ENCODE measurements at places on chromosomes 11 and 22.
A peak's percentile ranks its signal among the peaks of the same experiment; 100 is the strongest.

- DNase-seq: no peak
Observed at GRCh38 chr22:30238136-30238535, 8.4 kb downstream of the LIF start.

GRCh38 chr11:77525455-77526091, 51.7 kb upstream of the PAK1 start:
- DNase-seq: no peak

DNA sequence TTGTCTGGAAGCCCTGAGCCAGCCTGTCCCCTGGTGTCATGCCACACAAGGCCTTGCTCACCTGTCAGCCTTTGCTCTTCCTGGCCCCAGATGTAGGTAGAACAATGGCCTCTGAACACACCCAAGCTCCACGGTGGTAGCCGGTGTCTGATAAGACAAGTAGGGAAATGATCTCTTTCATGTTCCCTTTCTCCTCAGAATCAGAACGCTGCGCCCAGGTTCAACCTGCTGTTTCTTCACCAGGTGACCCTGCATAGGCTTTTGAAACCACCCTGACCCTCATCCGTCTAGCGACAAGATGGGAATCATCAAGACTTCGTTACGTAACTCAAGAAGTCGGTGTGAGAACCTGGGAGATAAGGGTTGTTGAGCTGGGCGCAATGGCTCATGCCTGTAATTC, 28.7 kb upstream of the YWHAH start:
- DNase-seq: no peak

DNA sequence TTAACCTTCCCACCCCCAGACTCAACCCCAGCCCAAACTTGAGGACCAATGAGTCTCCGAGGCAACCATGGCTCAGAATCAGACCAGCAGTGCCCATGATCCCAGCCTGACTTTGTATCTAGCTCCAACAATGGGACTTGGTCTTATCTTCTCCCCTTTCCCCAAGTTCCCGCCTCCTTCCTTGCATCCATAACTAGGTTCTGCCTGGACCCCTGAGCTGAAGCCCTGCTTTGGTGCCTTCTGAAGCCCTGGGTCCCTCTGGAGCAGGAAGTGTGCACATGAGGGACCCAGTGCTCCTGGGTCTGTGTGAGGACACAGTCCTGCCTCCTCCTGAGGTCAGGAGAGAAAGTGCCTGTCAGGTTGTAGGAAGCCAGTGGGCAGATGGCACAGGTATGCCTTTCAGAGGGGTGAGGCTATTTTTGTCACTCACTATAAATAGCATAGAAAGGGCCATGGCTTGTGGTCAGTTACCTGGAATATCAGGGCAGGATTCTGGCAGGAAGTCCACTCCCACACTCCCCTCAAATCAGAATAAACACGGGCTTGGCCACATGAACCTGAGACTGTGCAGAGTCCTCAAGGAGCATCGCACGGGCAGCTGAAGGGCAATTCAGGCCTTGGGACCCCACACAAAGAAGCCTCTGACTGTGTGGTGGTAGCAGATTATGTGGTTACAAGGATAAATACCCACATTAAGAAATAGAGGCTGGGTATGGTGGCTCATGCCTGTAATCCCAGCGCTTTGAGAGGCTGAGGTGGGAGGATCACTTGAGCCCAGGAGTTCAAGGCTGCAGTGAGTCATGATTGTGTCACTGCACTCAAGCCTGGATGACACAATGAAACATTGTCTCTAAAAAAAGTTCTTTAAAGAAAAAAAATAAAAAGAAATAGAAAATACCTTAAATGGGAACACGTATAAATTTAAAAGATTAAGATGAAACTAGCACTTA, 27.4 kb downstream of the RCN1 start:
- no peak for DNase-seq

- DNase-seq: no peak
Observed at GRCh38 chr11:113162592-113162962, 151.8 kb upstream of the TTC12 start.

GRCh38 chr11:67354075-67355022, 1.0 kb upstream of the POLD4 start:
- peak; percentile 89 for DNase-seq

- no peak for DNase-seq
Observed at GRCh38 chr11:75981546-75981945, 166.5 kb downstream of the UVRAG start.

- no peak for DNase-seq
Observed at GRCh38 chr11:62919898-62920640, 1.1 kb downstream of the CHRM1 start.

GRCh38 chr11:110026858-110027626, 66.2 kb upstream of the ZC3H12C start:
- DNase-seq: no peak

DNA sequence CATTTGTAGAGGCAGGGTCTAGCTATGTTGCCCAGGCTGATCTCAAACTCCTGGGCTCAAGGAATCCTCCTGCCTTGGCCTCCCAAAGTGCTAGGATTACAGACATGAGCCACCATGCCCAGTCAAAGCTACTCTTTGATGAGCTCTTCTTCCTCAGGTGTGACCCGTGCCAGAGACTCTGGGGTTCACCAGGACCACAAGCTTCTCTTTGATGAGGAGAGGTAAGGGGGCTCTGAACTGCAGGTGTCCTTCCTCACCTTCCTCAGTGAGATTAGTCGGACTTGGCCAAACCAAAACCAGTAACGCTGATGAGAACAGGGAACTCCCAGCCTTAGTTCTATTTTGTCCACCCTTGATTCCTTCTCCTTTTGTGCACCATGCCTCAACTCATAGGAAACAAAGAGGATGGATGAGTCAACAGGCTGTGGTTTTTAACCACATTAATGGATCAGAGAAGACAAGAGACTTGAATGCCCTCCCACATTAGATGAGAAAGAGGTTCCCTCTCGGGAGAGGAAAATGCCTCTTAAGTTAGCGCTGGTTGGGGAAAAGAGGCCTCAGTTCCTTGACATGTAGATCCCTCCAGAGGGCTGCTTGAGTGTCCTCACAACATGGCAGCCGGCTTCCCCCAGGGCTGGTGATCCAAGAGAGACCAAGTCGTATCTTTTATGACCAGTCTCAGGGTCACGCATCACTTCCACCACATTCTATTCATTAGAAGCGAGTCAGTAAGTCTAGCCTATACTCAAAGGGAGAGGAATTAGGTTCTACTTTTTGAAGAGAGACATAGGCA, 25.7 kb upstream of the CTR9 start:
- DNase-seq: no peak

GRCh38 chr22:19896665-19897355, 42.1 kb upstream of the GNB1L start:
- DNase-seq: no peak

GRCh38 chr11:40204228-40204627, 1255.2 kb downstream of the LRRC4C start:
- no peak for DNase-seq

- DNase-seq: no peak
Observed at GRCh38 chr11:12998336-12998735, 10.8 kb upstream of the RASSF10 start.

DNA sequence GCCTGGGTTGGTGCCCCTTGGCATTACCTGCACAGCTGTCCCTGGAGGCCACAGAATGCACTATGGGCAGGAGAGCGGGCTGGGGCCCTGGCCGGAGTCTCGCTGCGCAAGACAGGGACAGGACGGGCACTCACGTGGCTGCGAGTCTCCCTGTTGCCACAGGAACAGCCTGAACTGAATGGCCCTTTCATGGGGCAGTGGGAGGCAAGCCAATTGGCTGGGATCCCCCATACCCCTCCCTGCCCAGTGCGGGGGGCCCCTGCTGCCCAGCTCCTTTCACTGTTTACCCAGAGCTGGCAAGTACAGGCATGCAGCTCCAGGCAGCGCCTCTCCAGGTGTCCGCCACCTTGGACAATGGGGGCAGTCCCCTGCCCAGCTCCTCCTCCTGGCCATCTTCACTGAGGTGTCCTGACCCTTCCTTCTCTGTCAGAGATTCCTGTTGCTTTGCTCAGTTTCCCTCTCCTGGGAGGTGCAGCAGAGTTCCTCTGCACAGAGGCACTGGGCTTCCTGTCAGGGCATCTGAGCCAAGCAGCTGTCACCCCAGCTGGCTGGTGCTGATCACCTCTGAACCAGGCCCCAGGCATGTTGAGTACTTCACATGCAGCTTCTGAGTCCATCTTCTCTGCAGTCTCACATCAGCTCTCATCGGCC, 5.2 kb downstream of the USP2 start:
- no peak for DNase-seq

- no peak for DNase-seq
Observed at GRCh38 chr11:86737230-86737629, 63.1 kb upstream of the PRSS23 start.

- no peak for DNase-seq
Observed at GRCh38 chr11:109707411-109707810, 285.4 kb downstream of the C11orf87 start.

DNA sequence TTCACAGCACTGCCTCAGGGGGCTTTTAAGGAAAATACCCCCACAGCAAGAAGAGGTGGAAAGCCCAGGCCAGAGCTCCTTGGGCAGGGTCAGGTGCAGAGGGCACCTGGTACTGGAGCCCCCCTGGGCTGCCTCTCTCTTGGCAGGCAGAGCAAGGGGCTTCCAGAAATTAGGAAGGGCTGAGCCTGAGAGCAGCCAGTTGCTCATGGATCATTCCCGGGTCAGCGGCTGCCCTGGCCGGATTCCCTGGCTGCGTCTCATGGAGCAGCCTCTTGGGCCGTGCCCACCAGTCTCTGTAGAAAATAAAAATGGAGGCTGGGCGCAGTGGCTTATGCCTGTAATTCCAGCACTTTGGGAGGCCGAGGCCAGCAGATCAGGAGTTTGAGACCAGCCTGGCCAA, 10.3 kb upstream of the OMP start:
- DNase-seq: no peak

DNA sequence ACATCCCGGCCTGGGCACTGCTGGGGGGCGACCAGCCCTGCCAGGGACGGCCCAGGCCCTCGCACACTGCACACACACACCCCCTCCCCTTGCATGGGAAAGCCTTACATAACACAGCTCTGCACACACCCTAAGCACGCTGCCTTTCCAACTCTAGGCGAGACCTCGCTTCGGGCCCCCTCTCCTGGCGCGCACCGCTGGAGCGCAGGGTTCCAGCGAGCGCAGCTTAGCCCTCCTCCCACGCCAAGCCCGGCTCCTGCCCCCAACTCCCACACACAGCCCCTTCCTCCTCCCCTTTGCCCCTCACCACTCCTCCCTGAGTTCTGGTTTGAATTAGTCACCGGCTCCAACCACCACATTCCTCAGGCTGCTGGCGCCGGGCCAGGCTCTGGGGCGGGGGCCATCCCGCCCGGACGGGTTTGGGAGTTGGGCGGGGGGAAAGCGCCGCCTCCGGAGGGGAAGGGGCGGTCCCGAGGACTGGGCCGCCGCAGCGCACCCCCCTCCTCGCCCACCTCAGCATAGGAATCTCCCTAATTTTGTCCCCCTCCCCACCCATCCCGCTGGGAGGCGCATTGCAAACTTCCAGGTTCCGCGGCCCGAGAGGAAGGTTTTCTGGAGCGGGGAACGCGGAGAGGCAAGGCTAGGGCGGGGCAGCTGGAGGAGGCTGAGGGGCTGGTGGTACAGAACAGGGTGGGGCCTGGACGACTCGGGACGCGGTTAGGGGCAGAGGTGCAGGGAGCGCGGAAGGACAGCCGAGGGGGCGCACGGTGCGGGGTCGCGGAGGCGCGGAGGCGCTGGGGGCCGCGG, 966 bp downstream of the AHNAK start:
- peak; percentile 64 for DNase-seq

GRCh38 chr11:126039485-126040271, 23.0 kb downstream of the CDON start:
- no peak for DNase-seq

Measured in AG09309 (cell line).